Neural crest cell (in vitro differentiated cells): ENCODE measurements at places on chromosomes 1 and 21. TPM values are rescaled to one million over a fixed set of nuclear protein-coding genes. Genes with fewer than 3 reads are reported as not detected.

GRCh38 chr1:167266965-167267364, 46.3 kb downstream of the POU2F1 start:
- no peaks in the 10 kb centered on the region for H3K27me3 ChIP-seq
- no peaks in the 10 kb centered on the region for H3K36me3 ChIP-seq
- H3K27ac ChIP-seq: no peak overlapping the region
- DNase-seq: no peak
- peaks cover 26% of the 10 kb centered on the region for H3K4me1 ChIP-seq

DNA sequence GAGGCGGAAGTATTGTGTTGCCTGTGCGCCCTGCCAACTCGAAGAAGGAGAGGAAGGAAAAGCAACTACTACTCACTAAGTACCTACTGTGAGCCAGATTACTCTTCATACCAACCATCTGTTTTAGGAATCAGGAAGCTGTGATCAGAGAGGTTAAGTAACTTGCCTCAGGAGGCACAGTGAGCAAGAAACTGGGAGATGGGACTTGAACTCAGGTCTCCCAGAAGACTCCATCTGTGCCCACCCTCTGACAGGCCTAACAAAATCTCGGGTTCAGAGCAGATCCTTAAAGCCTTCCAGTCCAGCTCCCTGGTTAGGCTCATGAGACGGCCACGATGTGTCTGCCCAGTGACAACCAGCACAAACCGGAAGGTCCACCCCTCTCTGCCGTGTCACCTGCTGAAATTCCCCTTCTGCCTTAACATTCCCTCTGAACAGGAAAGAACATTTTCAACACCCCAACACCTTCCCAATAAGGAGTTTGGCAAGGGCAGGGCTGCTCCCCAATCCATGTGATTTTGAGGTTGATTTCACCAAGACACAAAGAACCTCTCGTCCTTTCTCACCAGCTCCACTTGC, 230.1 kb downstream of the TOMM20 start:
- H3K36me3 ChIP-seq: no peaks in the 10 kb centered on the region
- no peak overlapping the region for H3K4me3 ChIP-seq
- no peak for DNase-seq

DNA sequence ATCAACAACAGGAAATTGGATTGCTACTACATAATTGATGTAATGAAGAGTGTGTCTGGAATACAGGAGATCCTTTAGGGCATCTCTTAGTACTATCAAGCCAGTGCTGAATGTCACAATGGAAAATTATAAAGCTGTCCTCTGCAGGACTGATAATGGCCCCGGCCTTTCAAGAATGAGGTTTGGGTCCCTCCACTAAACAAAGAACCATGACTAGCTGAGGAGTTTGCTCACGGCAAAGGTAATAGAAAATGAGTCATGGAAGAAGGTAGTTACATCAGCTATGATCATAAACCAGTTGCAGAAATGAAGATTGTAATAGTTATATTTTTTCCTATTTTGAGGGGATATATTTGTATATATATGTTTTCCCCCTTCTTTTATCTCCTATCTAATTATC, 145.8 kb downstream of the KCNJ6 start:
- DNase-seq: no peak
- H3K36me3 ChIP-seq: no peaks in the 10 kb centered on the region
- no peaks in the 10 kb centered on the region for H3K27me3 ChIP-seq

GRCh38 chr1:222010306-222010705, 268.4 kb upstream of the DUSP10 start:
- H3K4me1 ChIP-seq: no peaks in the 10 kb centered on the region
- no peak overlapping the region for H3K27ac ChIP-seq
- no peak overlapping the region for H3K4me3 ChIP-seq
- peaks cover 4% of the 10 kb centered on the region for H3K27me3 ChIP-seq
- no peaks in the 10 kb centered on the region for H3K36me3 ChIP-seq
- DNase-seq: no peak

DNA sequence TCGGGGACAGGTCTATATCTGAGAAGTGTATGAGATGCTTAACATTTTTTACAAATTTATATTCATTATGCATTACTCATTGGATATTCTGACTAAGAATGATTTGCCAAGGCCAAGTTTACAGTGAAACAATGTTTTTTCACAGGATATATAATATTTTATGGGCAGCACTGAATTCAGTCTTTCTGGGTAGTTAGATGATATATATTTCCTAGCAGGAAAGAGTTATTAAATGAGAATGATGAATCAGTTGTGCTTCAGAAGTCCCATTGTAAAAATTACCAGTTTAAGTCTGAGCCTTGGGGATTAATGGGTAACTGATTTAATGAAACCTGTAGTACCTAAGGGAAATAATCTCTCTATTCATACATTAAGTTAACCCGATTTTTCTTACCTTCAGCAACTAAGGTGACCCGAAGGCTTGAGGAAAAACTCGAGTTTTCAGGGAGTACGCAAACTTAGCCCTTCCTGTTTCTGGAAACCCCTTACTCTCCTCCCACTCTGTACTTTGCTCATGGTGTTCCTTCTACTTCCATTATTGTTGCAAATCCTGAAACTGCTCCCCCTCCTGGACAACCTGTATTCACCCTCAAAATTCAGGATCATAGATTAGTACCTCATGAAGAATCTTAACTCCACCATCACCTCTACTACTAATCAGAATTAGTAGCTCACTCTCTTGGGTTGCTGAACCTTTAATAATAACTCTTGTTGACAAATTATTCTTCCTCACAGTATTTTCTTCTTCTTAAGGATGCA, 135.1 kb downstream of the AK5 start:
- peaks cover 24% of the 10 kb centered on the region for H3K4me1 ChIP-seq
- H3K4me3 ChIP-seq: no peak overlapping the region
- no peak overlapping the region for H3K27ac ChIP-seq
- H3K27me3 ChIP-seq: no peaks in the 10 kb centered on the region
- DNase-seq: no peak

- H3K4me1 ChIP-seq: peaks cover 10% of the 10 kb centered on the region
- no peak for DNase-seq
- no peaks in the 10 kb centered on the region for H3K27me3 ChIP-seq
- H3K27ac ChIP-seq: no peak overlapping the region
Measured at GRCh38 chr1:33302325-33302724, 18.6 kb downstream of the A3GALT2 start.

Gene C1orf141
- total RNA-seq: not detected in 2 replicates
